ENCODE measurements at places on chromosomes 1 and 21. TPM values are rescaled to one million over a fixed set of nuclear protein-coding genes. Genes with fewer than 3 reads are reported as not detected.

- no peak for DNase-seq
These were observed 62.9 kb downstream of the IFI44 start for GRCh38 chr1:78712467-78713051.

DNA sequence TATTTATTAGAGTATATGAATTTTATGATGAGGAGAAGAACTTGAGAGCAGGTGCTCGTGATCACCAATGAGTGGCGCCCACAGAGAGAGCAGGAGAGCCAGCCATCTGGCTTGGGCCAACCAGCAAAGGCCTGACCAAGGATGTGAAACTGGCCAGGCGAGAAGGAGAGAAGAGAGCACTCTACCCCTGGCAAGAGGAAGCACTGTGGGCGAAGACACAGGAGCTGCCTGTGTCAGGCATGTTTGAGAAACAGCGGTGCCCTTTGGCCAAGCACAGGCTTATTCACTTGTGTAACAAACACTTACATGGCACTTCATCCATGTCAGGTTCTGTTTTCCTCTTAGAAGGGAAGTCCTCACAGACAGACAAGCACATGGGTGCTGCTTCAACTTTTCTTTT is 4.2 kb upstream of the SIPA1L2 start:
- DNase-seq = no peak

- DNase-seq = no peak
These were observed 141.8 kb downstream of the AKT3 start for GRCh38 chr1:243708210-243708609.

- no peak for DNase-seq
These were observed 21.7 kb downstream of the GLRX2 start for GRCh38 chr1:193083365-193084088.

GRCh38 chr1:229893762-229894444 is 173.1 kb upstream of the GALNT2 start:
- no peak for DNase-seq

The FNDC10 gene
- total RNA-seq = 6.2 TPM

DNA sequence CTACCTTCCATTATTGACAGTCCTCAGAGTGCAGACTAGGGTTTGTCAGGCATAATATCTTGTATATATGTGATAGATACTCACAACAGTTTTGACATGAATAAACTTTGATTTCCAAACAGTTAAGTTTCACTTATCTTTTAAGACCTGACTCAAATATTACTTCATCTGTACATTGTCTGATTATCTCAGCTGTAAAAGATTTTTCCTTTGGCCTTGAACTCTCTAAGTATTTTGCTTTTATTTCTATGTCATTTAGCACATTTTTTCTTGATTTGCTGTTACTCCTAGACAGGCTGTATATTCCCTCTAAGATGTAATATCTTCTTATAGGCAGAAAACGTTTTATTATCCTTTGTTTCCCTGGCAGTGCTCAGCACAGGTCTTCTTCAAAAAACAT is 65.6 kb upstream of the DMRTA2 start:
- no peak for DNase-seq

The LYPD8 gene
- not detected for total RNA-seq

GRCh38 chr1:226201029-226201593 is 14.6 kb upstream of the ACBD3 start:
- DNase-seq = no peak

DNA sequence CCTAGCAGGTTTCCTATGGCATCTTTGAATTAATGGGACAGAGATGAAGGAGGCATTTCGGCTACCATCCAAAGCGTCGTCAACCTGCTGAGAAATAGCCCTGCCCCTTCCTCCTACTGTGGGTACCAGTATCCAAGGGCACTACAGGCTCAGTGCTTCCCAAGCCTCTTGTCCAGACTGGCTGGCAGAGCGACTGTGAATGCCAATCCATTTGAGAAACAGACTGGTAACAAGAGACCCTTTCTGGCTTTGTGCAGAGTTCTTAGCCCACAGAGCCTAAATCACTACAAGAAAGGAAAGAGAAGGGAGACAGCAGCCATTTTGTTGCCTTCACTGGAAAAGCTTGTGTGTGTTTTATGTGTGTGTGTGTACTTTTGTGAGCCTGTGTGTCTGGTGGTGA is 115.5 kb downstream of the HMGB4 start:
- no peak for DNase-seq
